ENCODE measurements at places on chromosomes 7 and 10.

DNA sequence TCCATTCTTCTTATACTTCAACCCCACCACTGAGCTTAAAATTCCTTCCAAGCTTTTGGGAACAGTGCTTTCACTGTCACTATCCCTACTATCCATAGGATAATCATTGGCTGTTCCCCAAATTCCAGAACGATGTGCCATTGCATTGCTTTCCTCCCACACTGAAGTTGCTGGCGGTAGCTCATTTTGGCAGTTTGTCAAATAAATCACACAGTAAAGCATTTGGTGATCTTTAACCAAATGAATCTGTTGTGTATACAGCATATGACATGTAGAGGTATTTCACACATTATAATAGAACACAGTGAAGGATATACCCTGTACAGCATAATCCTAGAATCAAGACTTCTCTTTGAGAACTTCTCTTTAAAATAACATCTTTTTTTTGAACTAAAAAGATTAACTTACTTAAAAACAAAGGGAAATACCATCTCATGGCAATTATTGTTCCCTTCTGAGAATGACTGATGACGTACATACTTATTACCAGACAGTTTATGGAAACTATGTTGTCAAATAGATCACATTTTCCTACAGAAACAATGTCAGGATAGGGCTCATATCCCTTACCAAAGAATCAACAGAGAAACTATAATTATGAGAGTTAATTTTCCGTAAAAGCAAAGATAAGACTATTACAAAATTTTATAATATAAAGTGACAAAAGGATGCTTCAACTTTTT is 93.6 kb downstream of the CTNNA3 start:
- no peak for DNase-seq

DNA sequence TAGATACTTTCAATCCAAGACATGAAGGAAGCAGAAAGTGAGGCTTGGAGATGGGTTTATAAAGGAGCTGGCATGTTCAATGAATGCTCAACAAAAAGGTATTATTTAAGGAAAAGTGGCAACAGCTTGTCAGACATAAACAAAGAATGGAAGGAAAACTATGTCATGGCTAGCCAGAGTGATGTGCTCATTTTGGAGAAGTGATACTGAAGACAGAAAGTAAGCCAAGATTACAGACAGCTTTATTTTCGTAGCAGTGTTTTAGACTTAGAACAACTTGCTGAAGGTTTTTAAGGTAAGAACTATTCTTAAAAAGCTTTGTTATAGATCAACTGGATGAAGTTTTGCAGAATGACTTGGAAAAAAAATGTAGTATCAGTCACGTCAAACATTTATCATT is 160.5 kb upstream of the FERD3L start:
- DNase-seq, result no peak

DNA sequence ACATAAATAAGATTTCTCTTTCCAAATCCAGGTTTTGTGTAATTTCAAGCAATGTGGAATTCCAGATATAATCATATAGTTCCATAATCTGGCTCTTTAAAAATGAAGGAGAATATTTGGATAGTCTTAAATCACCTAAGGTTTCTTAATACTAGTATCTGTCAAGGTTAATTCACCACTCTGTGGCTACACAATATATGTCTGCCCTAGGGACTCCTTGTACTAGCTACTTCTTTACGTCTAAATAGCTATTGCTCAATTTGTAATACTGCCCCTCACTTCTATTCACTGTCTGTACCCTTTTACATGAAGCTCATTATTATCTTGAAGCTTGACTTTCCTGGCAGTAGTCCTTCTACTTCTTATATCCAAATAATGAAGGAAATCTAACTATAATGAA is 47.2 kb downstream of the CACNA2D1 start:
- DNase-seq, result no peak

DNA sequence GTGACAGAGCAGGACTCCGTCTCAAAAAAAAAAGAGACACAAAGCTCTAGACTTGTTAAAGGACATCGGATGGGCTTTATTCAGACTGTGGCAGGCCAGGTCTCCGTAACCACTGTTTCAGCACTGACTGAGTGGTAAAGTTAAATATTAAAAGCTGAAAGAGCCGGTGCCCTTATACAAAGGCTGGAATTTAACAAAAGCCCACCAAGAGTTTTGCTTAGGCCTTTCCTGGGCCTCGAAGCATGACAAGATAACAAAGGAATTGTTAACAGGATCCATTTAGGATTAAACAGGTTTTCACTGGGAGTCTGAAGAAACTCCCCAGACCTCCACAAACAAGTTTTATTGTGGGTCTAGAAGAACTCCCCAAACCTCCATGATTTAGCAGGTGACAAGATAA is 727.8 kb downstream of the TYW1 start:
- DNase-seq, result no peak

- no peak for DNase-seq
These were observed 13.7 kb upstream of the INMT start for GRCh38 chr7:30738026-30738915.

DNA sequence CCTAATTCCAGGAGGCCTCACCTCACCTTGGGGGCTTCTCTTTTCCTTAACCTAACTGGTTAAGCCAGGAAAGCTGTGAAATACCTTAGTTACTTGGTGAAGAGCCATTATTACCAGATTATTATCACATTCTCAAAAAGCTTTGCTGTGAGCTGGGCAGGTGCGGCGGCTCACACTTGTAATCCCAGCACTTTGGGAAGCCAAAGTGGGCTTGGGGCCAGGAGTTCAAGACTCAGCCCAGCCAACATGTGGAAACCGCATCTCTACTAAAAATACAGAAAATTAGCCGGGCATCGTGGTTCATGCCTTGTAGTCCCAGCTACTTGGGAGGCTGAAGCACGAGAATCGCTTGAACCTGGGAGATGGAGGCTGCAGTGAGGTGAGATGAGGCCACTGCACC is 102.4 kb upstream of the KLF6 start:
- no peak for DNase-seq

All from activated CD4-positive, CD25-positive, alpha-beta regulatory T cell (primary cell).